Activated CD8-positive, alpha-beta memory T cell treated with anti-CD3 and anti-CD28 coated beads for 24 hours (primary cell): ENCODE measurements at places on chromosomes 3 and 15.

GRCh38 chr15:50933341-50933740 lies 24.9 kb downstream of the AP4E1 start:
- no peak for DNase-seq

DNA sequence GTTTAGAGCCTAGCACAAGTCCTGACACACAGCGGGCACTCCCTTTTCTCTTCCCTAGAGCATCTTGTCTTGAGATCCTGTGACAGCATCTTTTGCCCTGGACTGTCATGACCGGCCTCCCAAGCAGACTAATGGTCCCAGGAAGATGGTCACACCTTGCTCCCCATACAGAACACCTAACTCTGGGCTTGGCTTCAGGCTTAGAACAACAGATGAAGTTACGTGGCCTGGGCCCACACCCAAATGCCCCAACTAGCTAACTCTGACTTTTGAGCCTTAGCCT lies 781 bp upstream of the IP6K1 start:
- no peak for DNase-seq

- no peak for DNase-seq
Observed at GRCh38 chr15:90099868-90100831, 2.1 kb downstream of the IDH2 start.

- no peak for DNase-seq
Observed at GRCh38 chr3:480070-480469, 283.5 kb downstream of the CHL1 start.

DNA sequence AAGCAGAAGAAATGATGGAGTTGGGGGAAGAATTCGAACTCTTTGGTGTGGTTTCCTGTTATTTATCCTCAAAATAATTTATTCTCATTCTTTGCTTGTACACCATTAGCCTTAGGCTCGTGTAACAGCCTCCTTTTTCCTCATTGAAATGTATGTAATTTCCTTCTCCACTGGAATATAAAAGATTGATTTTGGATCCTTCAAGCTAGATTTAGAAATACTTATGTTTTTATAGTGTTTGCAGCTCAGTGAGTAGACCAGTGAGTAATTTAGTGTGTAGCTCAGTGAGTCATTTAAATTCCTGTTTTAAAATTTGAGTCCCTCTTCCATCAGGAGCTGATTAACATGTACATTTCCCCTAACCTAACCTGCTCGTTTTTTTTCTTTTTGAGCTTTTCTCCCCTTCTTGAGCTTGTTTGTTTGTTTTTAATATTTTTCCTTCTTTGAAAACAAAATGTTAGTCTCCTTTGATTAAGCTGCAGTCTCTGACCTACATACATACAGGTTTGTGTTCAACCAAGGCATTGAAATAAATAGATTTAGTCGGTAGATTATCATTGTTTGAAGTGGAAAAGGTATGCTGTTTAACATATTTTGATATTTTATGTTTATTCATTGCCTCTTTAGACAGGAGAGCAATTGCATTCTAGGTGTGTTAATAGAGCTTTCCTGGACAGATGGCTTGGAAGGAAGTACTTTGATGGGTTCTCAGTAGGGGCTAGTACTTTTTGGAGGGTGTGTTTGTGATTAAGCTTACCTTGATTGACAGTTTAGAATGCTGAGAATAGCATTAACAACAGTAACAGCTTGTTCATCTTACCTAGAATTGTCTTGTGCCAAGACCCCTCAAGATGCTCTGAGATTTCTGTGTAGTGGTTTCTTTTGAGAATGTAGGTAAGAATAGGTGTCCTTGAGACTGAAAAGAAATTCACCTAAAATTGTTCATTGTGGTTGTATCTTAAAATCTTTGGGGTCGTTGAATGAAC lies 5.9 kb downstream of the USP3 start:
- no peak for DNase-seq

GRCh38 chr3:79018671-79019136 lies 749.1 kb downstream of the ROBO1 start:
- DNase-seq = peak; percentile 64

- DNase-seq = no peak
Observed at GRCh38 chr15:81914734-81915256, 131.0 kb downstream of the MEX3B start.
